ENCODE measurements at places on chromosomes 5 and 9.

GRCh38 chr5:96641368-96642280 is 20.6 kb upstream of the CAST start:
- DNase-seq: no peak

GRCh38 chr5:164563370-164563769 is 1058.0 kb downstream of the MAT2B start:
- no peak for DNase-seq

GRCh38 chr5:55410845-55411244 is 103.1 kb downstream of the MTREX start:
- DNase-seq: no peak

- DNase-seq: no peak
Observed at GRCh38 chr5:53733853-53734252, 173.4 kb downstream of the NDUFS4 start.

DNA sequence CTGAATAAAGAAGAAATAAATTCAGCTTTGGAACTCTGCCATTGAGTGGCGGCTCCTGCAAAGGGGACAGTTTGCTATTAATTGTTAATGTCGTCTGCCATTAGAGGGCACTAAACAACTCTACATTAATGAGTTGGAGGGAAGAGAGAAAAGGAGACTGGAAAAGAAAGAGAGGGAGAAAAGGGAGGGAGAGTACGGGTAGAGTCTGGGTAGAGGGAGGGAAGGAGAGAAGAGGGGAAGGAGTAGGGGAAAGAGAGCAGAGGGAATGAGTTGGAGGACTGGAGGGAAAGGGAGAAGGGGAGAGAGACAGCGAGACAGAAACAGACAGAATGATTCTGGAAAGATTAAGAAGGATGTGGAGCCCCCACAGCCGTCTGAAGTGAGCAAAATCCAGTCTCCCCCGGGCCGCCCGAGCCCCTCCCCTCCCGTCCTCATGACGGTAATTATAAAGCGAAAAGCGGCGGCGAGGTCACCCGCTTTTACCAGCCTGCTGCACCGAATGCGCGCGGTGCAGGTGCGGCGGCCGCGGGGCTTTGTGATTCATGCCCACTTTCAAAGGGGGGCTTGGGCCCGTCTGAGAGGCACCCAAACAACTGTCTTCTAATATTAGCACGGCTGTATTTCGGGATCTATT is 1.9 kb upstream of the FST start:
- DNase-seq: no peak

GRCh38 chr5:175693741-175694140 is 35.9 kb downstream of the HRH2 start:
- DNase-seq: no peak

GRCh38 chr9:112755675-112756074 is 5.1 kb downstream of the SNX30 start:
- DNase-seq: no peak

- DNase-seq: no peak
Observed at GRCh38 chr5:38905516-38905915, 59.7 kb downstream of the OSMR start.

GRCh38 chr9:96289392-96289791 is 12.6 kb downstream of the HSD17B3 start:
- no peak for DNase-seq

DNA sequence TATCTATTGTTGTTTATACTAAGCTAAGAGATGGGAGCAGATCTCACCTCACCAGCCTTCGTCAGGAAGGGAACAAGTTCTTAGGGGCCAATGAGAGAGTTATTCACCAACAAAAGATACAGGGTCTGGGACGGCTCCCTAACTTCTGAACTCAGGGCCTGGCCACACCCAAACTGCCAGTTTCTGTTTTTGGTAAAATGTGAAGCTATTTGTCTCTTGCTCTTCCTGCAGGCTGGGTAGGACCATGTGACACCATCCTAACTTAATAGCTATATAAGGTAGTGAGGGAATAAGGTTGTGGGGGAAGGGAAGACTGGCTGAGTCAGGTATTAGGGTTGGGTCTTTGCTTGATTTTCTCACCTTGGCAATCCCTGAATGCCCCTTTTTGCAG is 480.5 kb downstream of the KDM4C start:
- DNase-seq: no peak

DNA sequence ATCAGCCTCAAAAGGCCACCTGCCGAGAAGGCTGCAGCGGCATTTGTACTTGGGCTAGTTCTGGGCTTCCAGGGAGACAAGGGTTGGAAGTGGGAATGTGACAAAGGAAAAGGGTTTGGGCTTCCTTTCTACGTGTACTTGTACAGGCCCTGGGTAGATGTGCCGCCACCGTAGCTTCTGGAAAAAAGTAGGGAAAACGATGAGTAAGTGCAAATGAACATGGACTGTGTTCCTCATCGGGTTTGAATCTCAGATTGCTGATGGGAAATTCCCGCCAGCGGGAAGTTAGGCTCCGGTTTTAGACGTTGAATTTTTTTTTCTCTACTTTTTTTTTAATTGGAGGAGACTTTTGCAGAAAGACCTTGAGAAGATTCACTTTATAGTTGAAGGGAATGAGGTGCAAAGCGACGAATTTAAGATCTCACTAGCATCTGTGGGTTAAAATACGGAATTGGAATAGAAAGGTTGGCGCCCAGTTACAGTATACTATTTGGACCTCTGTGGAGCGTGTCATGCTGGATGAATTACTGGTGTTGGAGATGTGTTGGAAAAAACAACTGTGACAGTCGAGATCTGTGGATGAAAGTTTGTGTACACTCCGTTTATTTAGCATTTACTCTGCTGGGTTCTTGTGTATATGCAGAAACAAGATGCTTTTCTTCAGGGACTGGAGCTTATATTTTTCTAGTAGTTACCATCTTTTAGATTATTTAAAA is 1.2 kb downstream of the G3BP1 start:
- DNase-seq: no peak

- DNase-seq: peak; percentile 73
Observed at GRCh38 chr9:115118879-115119218, 892 bp upstream of the TNC start.

GRCh38 chr5:151671950-151672349 is 14.8 kb downstream of the SPARC start:
- DNase-seq: no peak

- no peak for DNase-seq
Observed at GRCh38 chr9:87556821-87557220, 59.2 kb downstream of the DAPK1 start.

DNA sequence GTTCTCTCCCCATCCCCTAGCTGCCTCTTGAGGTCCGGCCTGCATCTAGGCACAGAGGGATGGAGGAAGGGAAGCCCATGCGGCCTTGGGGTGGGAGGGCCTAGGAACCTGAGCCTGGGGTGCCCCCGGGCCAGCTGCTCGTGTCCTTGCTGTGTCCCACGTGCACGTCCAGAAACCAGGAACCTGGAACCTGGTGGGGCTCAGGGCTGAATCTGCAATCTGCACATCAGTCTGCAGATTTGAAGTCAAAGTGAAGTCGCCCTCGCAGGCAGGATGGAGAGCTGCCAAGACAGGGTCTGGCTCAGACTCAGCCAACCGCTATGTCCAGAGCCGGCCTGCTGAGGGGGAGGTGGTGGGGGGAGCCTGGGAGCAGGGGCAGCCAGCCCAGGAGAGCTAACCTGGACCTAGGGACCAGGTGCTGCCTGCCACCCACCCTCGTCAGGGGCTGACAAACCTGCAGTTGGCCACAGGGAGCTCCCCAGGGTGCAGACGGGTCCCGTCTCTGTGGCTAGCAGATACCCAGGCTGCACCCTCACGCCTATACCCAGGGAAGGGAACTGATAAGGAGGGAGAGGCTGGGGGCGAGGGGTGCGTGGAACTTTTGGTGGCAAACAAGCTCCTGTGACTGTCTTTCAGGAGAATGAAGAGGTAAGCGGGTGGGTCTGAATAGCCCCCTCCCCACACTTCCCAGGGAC is 103.5 kb upstream of the SIMC1 start:
- DNase-seq: no peak

GRCh38 chr9:75487856-75488718 is 399.8 kb downstream of the OSTF1 start:
- no peak for DNase-seq

DNA sequence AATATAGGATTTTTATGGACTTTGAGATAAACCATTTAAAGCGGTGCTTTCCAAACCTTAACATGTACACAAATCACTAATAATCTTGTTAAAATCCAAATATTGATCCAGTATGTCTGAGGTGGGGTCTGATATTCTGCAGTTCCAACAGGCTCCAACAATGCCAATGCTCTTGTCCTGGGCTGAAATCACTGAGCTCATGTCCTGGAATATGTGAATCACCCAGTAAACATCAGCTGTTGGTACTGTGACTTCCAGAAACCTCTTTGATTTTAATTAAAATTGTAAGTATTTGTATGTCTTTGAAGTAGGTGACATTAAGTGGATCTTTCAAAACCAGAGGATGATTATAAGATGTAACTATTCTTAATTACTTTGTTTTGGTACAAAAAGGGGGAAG is 52.8 kb upstream of the CAST start:
- no peak for DNase-seq

DNA sequence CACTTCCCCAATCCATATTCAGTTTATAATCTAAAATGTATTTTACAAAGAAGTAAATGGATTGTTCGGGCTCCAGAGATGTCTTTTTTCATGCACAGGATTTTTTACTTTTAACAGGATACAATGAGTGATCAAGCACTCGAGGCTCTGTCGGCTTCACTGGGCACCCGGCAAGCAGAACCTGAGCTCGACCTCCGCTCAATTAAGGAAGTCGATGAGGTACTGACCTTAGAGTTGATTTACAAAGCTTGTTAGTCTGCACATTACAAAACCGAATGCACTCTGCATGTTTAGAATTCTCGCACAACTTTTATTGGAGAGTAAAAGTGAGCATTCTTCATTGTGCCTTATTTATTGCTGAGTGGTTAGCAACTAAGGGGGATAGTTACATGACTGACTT is 65.2 kb downstream of the ERAP1 start:
- no peak for DNase-seq

DNA sequence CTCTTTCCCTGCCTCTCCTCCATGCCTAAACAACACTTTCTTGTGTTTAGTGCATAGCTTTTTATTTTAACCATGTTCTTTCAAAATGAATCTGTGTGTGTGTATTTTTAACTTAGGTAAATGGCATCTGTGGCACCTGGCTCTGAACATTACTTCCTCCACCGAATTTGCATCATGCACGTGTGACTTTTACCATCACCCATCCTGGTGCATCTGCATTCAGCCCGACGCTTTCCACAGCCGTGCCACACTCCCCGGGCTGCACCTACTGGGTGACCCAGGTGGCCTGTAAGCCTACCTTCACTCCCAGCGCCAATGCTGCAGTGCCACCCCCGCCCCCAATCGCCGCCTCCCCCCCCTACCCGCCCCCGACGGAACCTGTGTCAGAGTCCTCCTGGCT is 12.7 kb upstream of the FCN1 start:
- no peak for DNase-seq

- no peak for DNase-seq
Observed at GRCh38 chr9:70534061-70534460, 119.6 kb upstream of the KLF9 start.

DNA sequence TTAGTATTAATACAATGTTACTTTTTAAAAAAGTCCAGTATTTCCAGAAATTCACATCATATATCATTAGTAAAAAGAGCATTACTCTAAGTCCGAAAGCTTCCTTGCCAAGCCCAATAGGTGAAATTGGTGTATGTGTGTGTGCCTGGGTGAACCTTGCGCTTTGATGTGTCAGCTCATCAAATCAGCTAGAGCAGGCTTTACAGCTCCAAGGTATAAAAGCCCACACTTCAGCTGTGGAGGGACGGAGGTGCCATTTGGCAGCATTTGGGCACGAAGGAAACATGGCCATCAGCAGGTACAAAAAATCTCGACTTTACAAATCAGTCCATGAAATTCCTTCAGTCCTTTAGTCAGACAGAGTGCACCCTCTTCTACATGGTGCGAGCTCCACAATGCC is 76.5 kb upstream of the IL7R start:
- DNase-seq: no peak

DNA sequence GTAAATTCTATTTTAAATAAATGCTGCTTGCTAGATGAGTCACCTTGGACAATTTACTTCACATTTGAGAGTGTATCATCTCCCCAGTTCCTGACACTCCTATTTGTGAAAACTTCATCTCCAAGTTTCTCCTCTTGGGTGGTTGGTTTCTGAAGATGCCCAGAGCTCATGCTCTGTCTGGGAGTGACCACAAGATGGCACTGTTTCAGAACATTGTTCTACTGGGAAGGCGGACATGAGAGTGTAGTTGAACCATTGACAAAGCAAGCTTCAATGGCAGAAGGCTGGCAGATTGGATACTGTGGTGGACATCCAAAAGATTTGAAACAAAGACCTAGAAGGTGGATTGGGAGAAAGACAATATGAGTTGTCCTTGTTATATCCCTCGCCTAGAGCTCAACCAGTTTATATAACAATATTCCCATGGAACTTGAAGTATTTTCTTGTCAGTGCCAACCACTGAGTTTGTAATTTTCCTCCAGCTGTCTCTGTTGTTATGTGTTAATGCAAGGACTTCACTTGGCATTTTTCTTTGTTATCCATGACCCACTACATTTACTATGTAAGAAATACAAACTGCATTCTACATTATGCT is 234.3 kb upstream of the ANKH start:
- DNase-seq: peak; percentile 22

DNA sequence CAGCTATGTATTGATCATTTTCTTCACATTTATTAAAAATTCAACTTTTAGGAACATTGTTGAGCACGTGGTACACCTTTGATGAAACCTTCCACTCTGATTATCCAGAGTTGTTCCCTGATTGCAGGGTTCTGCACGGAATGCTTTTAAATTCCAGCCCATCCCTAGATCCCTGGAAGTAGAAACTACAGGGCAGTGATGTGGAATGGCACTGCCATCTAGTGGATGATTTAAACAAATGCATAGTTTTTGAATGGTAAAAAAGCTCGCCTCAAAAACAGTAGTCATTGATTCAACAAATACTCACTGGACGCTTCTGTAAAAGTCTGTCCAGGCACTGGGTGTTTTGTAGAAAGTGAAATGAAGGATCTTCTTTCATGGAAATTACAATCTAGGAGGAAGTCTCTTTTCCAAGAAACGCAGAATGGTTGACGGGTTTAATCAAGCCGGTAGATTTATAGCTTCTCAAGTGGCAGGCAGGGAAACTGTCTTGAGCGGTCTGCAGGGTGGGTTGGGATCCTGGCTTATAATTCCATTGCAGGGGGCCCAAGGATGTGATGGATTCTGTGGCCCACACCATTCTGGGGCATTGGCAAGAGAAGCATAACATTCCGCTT is 118.4 kb downstream of the ARHGAP26 start:
- DNase-seq: no peak

DNA sequence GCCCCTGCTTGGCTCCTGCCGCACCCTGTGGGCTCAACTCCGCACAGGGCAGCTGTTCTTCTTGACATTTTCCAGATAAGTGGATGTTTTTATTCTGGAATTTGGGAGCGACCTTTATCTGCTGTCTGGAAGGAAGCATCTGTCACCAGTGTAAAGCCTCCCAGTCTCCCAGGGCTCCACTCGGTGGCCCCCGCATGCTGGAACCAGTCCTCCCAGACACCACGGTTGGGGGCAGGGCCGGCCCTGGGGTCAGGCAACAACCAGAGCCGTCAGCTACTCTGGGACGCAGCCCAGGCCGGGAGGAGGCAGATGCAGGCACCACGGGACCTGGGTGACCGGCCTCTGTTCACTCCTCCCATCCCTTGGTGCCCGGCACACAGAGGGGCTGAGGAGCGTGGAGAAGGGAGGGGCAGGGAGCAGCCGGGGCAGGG is 92.8 kb upstream of the ADAMTS2 start:
- no peak for DNase-seq

- no peak for DNase-seq
Observed at GRCh38 chr5:143093452-143094086, 309.9 kb downstream of the NR3C1 start.

GRCh38 chr5:4422247-4422646 is 717.9 kb upstream of the ADAMTS16 start:
- DNase-seq: no peak

Measured in non-pigmented ciliary epithelial cell (primary cell).